ENCODE measurements at places on chromosomes 6 and 20.

DNA sequence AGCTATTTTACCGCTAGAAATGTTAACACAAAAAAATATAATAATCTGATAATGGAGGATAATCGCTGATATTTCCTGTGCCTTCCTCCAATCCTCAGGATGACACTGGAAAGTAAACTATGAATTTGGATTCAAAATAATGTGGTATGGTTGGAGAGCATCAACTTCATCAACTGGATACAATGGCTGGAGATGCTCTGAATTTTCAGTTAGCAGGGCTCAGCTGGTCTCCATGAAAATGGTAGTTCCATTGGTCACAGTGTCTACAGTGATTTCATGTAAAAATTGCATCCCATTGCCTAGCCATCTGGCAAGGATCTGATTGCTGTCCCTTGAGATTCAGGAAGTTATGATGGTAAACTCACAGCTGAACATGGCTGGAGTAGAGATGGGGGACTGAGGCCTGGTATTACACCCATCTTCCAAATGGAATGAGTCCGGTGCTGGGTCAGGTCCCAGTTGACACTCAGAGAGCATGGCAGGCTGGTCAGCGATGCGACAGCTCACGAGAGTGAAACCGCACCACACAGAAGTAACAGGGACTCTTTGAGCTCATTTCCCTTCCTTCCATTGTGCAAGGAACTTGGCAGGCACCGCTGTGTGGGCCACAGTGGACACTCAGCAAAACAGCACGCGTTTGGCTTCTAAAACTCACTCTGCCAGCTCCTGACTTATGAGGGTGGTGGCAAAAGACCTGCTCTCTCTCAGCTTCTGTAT is 142.4 kb upstream of the TNFAIP3 start:
- no peak for DNase-seq

GRCh38 chr6:36662380-36662779 is 16.1 kb upstream of the CDKN1A start:
- no peak for DNase-seq

DNA sequence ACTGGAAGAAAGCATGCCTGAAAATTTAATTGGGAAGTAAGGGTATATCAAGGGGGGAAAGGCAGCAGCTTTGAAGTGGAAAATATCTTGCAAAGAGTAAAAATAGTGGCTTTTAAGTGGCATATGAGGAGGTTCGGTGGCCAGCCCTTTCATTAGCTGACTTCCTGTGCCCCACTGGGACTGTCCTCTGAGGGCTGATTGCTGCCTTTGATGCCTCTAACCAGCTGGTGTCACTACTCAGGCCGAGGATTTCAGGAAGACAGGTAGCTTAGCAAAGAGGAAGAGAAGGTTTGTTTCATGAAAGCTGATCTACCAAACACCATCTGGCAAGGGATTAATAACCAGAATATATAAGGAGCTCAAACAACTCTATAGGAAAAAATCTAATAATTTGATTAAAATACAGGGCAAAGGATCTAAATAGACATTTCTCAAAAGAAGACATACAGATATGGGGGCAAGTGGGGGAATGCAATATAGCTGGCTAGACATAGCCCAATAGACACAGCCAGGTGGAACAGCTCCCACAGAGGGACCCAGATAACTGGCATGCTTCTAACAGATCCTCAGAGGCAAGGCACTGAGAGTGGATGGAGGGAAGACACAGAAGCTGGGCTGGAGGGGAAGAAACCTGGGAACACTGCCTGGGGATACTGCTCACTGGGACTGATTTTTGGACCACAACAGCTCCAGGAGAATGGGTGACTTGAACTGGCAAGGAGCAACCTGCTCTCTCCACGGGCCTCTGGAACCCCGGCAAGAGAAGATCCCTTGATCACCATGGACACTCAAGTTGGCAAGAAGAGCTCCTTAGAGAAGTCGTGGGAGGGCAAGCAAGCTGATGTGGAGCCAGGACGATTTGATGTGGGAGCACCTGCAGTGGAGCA is 33.2 kb downstream of the CCN2 start:
- DNase-seq = no peak

DNA sequence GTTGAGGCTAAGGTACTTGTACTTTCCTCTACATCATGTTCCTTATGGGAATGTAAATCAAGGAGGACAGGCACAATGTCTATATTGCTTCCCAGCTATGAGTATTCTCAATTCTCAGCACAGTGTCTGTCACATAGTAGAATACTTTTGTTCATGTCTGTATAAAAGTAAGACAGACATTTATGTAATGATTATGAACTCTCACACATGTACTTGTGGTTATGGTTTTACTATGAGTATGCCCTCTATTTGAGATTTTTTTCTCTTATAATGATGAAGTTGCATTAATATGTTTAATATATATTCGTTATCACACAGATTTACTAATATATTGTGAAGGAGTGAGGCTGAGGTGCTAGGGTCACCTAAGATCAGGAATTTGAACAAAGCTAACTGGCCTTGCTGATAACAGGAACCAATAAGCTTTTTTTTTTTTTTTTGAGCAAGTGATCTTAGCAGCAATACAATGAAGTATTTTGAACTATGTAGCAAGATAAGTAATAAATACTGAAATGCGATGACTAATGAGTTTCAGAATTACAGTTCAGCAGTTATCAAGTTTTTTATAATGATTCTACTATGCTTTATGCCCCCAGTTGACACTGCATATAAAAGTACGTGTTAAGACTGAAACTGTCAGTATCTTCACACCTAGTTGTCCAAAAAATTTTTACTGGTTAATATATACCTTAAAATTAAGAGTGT is 623.1 kb downstream of the HTR1B start:
- DNase-seq = no peak

DNA sequence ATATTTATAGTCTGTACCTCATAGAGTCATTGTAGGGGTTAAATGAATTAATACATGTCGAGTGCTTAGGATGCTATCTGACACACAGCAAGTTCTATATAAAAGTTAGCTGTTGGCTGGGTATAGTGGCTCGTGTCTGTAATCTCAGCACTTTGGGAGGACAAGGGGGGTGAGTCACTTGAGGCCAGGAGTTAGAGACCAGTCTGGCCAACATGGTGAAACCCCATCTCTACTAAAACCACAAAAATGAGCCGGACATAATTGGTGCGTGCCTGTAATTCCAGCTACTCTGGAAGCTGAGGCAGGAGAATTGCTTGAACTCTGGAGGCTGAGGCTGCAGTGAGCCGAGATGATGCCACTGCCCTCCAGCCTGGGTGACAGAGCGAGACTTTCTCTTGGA is 222.9 kb downstream of the UBE3D start:
- no peak for DNase-seq

DNA sequence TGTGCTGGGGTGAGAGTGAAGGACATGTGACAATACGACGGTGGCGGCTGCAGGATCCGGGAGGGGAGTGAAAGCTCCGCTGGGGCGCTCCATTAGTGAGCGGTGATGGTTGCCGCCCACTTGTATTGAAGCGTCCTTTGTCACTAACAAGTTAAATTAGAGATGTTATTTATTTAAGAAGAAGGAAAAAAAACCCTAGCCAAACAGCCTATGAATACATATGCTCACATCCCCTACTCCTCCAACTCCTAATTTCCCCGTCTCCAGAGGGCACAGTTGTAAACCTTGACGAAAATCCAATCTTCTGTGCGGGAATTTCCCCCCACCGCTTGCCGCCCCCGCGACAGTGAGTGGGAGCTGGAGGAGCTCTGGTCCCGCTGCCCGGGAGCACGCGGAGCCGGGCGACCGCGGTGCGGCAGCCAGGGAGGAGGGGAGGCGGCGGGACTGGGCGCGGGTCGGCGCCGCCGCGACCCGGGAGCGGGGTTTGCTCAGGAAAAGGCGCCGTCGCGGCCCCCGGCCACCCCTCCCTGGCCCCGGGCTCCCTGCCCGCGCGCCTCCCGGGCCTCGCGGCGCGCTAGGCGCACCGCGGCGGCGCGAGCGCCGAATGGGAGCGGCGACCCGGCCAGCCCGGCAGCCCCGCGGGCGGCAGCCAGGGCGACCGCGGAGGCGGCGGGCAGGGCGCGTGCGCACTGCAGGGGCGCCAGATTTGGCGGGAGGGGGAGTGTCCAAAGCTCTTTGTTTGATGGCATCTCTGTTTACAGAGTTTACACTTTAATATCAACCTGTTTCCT is at the start of gene MYB:
Gene MYB, plus strand, starts transcription at position 767 of the 791 bp plus-strand sequence. CDS start 206 bp downstream, outside the sequence.
- peak; percentile 93 for DNase-seq
